IMR-90 (cell line): ENCODE measurements at places on chromosomes 4 and X. TPM values are rescaled to one million over a fixed set of nuclear protein-coding genes. Genes with fewer than 3 reads are reported as not detected.
A peak's percentile ranks its signal among the peaks of the same experiment; 100 is the strongest.

The FDCSP gene
- not detected in 2 replicates for total RNA-seq

The SPIN2A gene
- 0.18 and 0.28 TPM in 2 replicates for total RNA-seq

The RAB39B gene
- total RNA-seq = 0.54 and 0.56 TPM in 2 replicates

The PAGE2B gene
- total RNA-seq = not detected in 2 replicates

- no peak overlapping the region for H3K4me3 ChIP-seq
- DNase-seq = no peak
Observed at GRCh38 chr4:5706486-5707290, 1.7 kb downstream of the EVC2 start.

- H3K27me3 ChIP-seq = peaks cover 3% of the 10 kb centered on the region; the same call in 1 of the 2 replicates
- H3K4me3 ChIP-seq = no peak overlapping the region
- no peaks in the 10 kb centered on the region for H3K4me1 ChIP-seq
- DNase-seq = peak; percentile 3
Observed at GRCh38 chr4:90122355-90122748, 4.8 kb upstream of the CCSER1 start.

GRCh38 chrX:144946666-144947065 lies 300.6 kb upstream of the SPANXN1 start:
- H3K27me3 ChIP-seq = no peaks in the 10 kb centered on the region
- no peaks in the 10 kb centered on the region for H3K36me3 ChIP-seq
- H3K27ac ChIP-seq = no peak overlapping the region
- DNase-seq = no peak
- H3K4me1 ChIP-seq = no peaks in the 10 kb centered on the region

- H3K4me3 ChIP-seq = no peak overlapping the region
- H3K4me1 ChIP-seq = no peaks in the 10 kb centered on the region
- peaks cover 8% of the 10 kb centered on the region for H3K27me3 ChIP-seq
- H3K36me3 ChIP-seq = no peaks in the 10 kb centered on the region
- no peak overlapping the region for H3K27ac ChIP-seq
- no peak for DNase-seq
Observed at GRCh38 chr4:56055027-56055977, 106.6 kb downstream of the CEP135 start.

DNA sequence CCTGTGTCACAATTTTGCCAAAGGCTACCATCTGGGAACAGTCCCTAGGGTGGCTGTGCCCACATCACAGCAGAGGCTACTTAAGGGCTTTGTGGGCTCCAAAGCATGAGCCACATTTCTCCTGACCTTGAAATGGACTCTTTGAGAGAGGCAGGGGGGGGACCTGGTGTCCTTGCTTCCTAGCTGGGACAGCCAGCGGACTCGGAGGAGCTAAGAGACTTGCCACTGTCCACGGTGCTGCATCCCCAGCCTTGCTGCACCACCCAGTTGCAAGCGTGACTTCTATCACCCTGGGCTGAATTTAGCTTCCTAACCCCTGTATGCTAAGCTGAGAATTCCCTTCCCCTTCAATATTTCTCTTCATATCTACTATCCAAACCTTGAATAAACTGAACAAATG lies 99.0 kb downstream of the PHKA2 start:
- no peak overlapping the region for H3K4me3 ChIP-seq
- peak; percentile 5 for DNase-seq

DNA sequence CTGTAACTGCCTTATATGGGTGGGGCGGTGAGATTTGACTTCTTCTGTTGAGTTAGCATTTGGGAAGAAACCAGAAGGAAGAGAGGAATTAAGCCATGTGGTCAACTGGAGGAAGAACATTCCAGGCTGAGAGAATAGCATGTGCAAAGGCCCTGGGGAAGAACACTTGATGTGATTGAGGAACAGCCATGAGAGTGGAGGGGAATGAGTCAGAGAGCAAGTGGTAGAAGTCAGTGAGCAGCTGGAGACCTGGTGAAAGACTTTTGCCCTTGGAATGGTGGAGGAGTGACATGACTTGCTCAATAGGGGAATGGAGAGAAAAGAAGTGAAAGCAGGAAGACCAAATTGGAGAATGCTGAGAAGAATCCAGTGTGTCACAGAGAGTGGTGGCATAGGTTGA lies 327.8 kb upstream of the HAND2 start:
- no peaks in the 10 kb centered on the region for H3K4me1 ChIP-seq
- DNase-seq = no peak
- H3K27ac ChIP-seq = no peak overlapping the region

- H3K36me3 ChIP-seq = 0 out of 2 replicates have a peak, but pooled peaks cover 1% of the 10 kb centered on the region
- H3K4me3 ChIP-seq = no peak overlapping the region
- H3K4me1 ChIP-seq = no peaks in the 10 kb centered on the region; the same call in 1 of the 2 replicates
Observed at GRCh38 chr4:142156256-142156655, 519.9 kb downstream of the IL15 start.

DNA sequence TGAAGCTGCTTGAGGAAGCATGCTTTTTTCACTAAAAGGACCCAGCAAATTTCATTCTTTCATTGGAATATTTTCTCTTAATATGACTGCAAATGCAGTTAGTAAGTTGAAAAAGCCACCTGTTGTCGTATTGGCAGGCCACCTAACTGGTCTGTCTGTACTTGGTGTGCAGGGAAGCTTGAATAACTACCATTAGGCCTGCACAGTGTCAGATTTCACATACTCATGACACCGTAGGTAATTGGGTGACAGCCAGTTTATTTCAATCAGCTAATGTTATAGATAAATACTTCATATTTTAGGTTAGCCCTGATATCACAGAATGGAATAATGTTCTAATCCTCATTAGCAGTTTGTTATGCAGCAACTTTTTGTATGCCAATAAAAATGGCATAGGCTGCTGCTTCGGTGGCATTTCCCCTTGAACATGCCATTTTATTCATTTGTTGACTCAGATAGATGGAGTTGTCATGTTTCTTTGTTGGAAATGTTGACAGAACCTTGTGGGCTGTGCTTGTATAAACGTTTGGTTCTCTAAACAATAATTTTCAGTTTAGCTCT lies 173.7 kb downstream of the RPA4 start:
- no peak overlapping the region for H3K27ac ChIP-seq
- H3K4me3 ChIP-seq = no peak overlapping the region
- no peaks in the 10 kb centered on the region for H3K27me3 ChIP-seq
- H3K36me3 ChIP-seq = no peaks in the 10 kb centered on the region
- no peak for DNase-seq

GRCh38 chrX:126994032-126994600 lies 174.6 kb downstream of the PRR32 start:
- H3K4me1 ChIP-seq = no peaks in the 10 kb centered on the region
- H3K36me3 ChIP-seq = no peaks in the 10 kb centered on the region
- no peak overlapping the region for H3K4me3 ChIP-seq
- no peak for DNase-seq

- no peak overlapping the region for H3K4me3 ChIP-seq
- no peaks in the 10 kb centered on the region for H3K27me3 ChIP-seq
- no peak overlapping the region; the same call in 1 of the 2 replicates for H3K27ac ChIP-seq
- H3K4me1 ChIP-seq = no peaks in the 10 kb centered on the region
- DNase-seq = no peak
Observed at GRCh38 chr4:127261476-127261875, 371.3 kb upstream of the INTU start.

DNA sequence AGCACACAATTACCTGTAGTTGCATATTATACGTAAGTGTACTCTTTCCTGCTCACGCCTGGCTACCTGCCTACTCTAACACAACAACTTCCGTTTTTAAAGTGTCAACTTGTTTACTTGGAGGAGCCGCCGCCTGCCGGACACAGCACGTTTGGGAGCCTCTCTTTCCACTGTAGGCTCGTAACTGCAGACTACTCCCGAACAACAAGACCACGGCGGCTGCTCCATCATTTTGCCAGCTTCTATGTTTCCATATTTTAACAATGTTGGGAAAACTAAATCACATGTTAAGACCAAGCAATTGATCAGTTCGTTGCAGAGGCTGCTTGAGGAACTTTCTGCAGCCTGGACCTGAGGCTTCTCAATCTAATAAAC lies 841 bp downstream of the MTNR1A start:
- H3K4me3 ChIP-seq = no peak overlapping the region
- no peaks in the 10 kb centered on the region for H3K36me3 ChIP-seq
- DNase-seq = no peak
- H3K4me1 ChIP-seq = peaks cover 3% of the 10 kb centered on the region; the same call in 1 of the 2 replicates
- H3K27ac ChIP-seq = no peak overlapping the region

DNA sequence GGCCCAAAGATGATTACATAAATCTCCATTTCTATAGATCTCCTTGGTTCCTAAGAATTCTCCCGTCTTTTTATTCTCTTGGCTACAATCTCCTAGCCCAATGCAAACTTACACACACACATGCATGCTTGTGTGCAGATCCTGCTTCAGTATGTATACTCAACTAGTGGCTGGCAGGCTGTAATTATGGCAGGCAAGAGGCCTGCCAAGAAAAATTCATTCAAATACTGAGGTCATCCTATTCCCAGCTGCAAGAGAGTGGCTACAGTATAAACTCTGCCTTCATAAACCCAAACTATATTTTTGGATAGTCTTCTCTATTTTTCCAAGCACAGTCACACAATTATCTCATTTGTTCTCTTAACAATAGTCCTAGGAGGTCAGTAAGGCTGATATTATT lies 95.2 kb downstream of the SHROOM4 start:
- no peaks in the 10 kb centered on the region for H3K36me3 ChIP-seq
- DNase-seq = peak; percentile 63
- H3K27me3 ChIP-seq = peaks cover 2% of the 10 kb centered on the region; the same call in 1 of the 2 replicates
- H3K4me3 ChIP-seq = no peak overlapping the region

DNA sequence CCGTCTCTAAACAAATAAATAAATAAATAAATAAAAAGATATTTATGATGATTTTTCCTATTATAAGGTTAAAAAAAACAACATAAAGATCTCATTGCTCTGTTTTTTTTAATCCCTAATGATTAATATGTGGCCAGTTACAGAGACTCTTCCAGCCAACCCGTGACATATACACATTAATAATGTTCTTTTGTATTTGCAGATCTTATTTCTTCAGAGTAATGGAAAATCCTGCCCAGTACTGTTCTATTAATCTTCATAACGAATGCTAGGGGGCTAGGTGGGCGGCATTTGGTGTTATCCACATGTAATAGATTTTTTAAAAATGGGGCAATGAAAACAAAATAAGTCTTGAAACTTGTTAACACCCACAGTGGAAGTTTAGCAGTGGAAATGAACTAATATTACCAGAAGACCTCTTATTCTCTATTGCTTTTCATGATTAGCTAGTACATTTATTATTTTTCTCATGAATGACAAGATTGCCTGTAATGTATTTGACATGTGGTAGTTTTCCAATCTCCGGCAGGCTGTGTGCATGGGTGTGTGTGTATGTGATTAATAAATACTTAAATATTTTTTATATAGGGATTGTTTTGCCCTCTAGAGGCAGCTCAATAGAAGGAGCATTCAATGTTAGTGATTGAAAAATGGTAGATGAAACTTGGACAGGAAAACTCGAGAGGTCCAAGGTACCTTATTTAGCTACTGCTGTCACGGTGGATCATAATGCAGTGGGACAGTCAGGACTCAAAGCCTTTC lies 457.4 kb downstream of the IL1RAPL1 start:
- DNase-seq = peak; percentile 26
- no peak overlapping the region for H3K4me3 ChIP-seq
- H3K4me1 ChIP-seq = no peaks in the 10 kb centered on the region
- H3K36me3 ChIP-seq = no peaks in the 10 kb centered on the region
- no peak overlapping the region for H3K27ac ChIP-seq

DNA sequence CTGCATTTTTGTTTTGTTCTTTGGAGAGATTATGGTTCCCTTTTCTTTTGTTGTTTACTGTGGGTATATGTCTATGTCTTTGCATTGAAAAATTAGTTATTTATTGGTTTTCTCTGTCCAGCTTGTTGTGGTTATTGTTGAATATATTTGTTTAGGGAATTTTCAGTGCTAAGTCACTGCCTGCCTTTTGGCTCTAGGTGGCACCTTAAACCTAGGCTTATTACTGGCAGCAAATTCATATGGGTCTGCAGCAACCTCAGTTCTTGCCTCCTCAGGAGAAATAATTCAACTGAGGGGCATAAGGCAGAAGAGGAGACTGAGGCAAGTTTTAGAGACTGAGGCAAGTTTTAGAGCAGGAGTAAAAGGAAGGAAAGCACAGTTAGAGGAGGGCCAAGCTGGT lies 1157.3 kb upstream of the AGA start:
- H3K36me3 ChIP-seq = no peaks in the 10 kb centered on the region
- no peak overlapping the region for H3K27ac ChIP-seq
- no peaks in the 10 kb centered on the region for H3K4me1 ChIP-seq
- no peak for DNase-seq
- H3K27me3 ChIP-seq = no peaks in the 10 kb centered on the region

- no peaks in the 10 kb centered on the region for H3K4me1 ChIP-seq
- no peak overlapping the region for H3K27ac ChIP-seq
- no peaks in the 10 kb centered on the region for H3K27me3 ChIP-seq
- no peak for DNase-seq
- no peak overlapping the region for H3K4me3 ChIP-seq
Observed at GRCh38 chrX:55710701-55711100, 6.8 kb upstream of the RRAGB start.

- H3K4me1 ChIP-seq = no peaks in the 10 kb centered on the region
- DNase-seq = no peak
- no peak overlapping the region for H3K27ac ChIP-seq
- no peak overlapping the region for H3K4me3 ChIP-seq
Observed at GRCh38 chrX:139126493-139126892, 404.0 kb upstream of the F9 start.

GRCh38 chrX:8980756-8981155 lies 53.2 kb downstream of the FAM9B start:
- no peaks in the 10 kb centered on the region for H3K4me1 ChIP-seq
- no peak for DNase-seq
- no peak overlapping the region for H3K27ac ChIP-seq
- no peaks in the 10 kb centered on the region for H3K36me3 ChIP-seq
- no peak overlapping the region for H3K4me3 ChIP-seq

- peak within 1 kb of the TSS; percentile 65 for H3K27ac ChIP-seq
- H3K4me1 ChIP-seq = no peaks in the 10 kb centered on the region
- peak within 1 kb of the TSS; percentile 97 for H3K4me3 ChIP-seq
- no peak for DNase-seq
- H3K36me3 ChIP-seq = no peaks in the 10 kb centered on the region
Observed at GRCh38 chr4:48268956-48269860, at the start of gene TEC. TSS of gene TEC (minus strand) at chr4:48269838. CDS start at chr4:48228614, 41,224 bp downstream.

DNA sequence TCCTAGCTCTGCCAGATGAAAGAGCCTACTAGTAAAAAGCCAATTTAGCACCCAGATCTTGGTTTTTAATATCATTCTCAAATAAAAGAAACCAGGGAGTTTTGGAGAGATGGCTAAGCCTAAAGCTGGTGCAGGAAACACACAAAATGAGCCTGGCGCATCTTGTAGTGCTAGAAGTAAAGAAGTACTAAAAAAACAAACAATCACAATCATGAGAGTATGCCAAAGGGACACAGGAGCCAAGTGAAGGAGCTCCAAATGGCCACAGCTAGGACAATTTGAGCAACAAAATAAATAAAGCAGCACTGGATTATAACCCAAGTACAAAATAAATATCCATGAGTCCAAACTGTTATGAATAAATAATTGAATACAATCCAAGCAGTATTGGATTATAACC lies 37.8 kb upstream of the HCCS start:
- no peaks in the 10 kb centered on the region for H3K27me3 ChIP-seq
- H3K27ac ChIP-seq = no peak overlapping the region
- peaks cover 2% of the 10 kb centered on the region; the same call in 1 of the 2 replicates for H3K4me1 ChIP-seq

DNA sequence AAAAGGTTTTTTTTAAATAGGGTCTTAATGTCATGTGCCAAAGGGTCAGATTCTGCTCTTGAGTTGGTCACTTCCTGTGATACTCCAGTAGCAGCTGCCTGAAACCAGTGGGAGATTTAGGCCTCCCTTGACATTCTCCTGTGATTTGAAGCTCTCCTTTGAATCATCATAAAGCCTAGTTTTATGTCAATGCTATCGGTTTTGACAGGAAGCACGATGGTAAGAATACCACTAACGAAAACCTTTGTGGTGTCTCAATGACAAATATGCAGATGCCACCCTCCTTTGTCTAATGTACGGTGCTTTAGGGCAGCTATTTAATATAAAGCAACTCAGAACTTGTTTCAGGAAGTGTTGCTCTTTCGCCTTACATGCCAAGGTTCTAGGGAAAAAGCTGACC lies 44.2 kb downstream of the CCNI start:
- no peak for DNase-seq
- H3K4me3 ChIP-seq = no peak overlapping the region
- H3K36me3 ChIP-seq = peaks cover 58% of the 10 kb centered on the region
- peaks cover 13% of the 10 kb centered on the region for H3K4me1 ChIP-seq
